ENCODE measurements at places on chromosomes 3 and 15.

DNA sequence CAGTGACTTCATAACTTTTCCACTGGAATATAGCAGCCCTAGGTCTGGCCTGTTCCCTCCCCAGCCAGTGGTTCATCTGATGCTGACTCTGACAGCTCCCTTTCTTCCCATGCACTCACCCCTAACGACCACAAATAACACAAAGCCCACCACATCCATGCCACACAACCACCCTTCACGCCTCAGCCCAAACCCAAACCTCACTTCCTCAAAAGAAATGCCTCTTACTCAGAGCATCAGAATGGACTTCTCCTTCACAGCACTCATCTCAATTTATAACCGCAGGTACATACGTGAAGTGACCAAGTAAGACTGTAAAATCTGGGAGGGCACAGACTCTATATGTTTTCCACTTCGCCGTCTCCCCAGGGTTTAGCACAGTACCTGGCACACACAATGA, 1.1 kb downstream of the RBSN start:
- no peak for DNase-seq

DNA sequence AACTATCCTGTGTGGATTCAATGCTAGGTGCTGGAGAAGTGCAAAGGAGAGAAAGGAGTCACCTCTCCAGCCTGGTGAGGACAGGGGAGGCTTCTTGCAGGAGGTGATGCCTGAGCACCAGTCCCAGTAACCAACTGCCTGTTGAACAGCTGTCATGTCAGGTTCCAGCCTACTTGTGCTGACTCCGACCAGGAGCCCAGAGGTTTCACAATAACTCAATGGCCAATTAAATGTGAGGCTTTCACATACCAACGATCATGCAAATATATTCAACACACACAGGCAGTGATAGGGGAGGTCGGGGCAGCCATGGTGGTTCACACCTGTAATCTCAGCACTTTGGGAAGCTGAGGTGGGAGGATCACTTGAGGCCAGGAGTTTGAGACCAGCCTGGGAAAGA, 7.7 kb downstream of the SORD start:
- no peak for DNase-seq

GRCh38 chr3:134625885-134626741, 24.7 kb downstream of the KY start:
- no peak for DNase-seq

DNA sequence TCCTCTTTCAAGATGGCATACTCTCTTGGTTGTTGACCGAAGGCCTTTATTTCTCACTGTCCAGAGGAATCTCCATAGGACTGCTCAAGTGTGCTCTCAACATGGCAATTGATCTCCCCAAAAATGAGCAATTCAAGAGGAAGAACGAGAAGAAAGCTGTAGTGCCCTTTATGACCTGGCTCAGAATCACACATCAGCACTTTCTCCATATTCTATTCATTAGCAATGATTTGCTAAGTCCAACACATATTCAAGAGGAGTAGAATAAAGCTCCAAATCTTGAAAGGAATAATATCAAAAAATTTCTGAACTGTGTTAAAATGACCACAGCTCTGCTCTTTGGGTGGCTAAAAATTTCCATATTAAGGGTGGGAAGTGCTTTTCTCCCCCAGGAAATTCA, 151.6 kb upstream of the SYNPR start:
- DNase-seq, result no peak

DNA sequence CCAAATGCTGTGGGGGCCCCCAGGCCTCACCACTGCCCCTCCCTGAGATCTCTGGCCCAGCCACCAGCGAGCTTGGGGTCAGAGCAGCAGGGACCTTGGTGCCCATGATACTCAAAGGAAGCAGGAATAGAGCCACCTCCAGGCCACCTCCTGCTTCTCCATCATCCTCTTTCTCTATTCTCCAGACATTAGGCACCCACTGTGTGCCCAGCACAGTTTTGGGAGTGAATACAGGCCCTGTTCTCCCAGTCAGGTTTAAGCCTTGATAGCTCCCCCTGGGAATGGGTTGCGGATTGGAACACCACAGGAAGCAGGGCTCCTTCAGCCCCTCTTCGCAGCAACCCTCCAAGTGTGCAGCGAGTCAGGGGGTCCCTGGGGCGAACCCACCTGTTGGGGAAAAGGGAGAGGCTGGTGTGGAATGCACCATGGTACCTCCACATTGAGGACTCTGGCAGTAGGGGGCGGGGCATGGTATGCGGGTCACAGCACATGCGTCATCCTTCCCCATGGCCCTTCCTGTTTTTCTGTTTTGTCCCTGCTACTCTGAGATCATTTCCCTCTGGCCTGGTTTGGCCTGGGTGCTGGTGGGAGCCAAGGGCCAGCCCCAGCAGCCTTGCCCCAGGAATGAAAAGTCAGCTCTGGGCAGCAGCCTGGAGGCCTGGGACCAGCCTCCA, 14.2 kb upstream of the SEMA3B start:
- DNase-seq, result no peak

- DNase-seq, result no peak
Observed at GRCh38 chr3:43221076-43221475, 65.3 kb upstream of the SNRK start.

- DNase-seq, result no peak
Observed at GRCh38 chr15:76575274-76575673, 238.7 kb downstream of the ISL2 start.

- DNase-seq, result peak; percentile 36
Observed at GRCh38 chr3:4821975-4822374, 157.3 kb upstream of the BHLHE40 start.

DNA sequence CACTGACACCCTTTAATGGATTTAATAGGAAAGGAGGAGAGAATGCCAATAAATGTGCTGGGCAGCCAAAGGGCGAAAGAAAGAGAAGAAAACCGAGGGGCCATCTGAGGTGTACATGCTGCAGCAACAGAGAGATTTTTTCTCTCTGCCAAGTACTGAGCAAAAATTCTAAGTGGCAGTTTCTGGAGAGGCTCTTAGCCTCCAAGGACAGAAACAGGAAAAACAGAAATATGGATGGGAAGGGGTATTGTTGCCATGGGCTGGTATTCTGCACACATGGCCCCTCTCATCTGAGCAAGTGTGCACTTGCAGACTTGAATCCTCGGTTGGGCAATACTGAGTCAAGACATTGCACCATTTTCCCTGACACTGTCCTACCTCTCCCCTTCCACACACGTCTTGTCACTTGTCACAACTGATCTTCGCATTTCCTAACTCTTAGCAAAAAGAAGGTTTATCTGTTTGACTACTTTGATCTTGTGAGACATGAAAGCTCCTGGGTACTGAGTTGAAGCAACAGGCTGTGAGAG, 73.9 kb downstream of the PRICKLE2 start:
- no peak for DNase-seq

DNA sequence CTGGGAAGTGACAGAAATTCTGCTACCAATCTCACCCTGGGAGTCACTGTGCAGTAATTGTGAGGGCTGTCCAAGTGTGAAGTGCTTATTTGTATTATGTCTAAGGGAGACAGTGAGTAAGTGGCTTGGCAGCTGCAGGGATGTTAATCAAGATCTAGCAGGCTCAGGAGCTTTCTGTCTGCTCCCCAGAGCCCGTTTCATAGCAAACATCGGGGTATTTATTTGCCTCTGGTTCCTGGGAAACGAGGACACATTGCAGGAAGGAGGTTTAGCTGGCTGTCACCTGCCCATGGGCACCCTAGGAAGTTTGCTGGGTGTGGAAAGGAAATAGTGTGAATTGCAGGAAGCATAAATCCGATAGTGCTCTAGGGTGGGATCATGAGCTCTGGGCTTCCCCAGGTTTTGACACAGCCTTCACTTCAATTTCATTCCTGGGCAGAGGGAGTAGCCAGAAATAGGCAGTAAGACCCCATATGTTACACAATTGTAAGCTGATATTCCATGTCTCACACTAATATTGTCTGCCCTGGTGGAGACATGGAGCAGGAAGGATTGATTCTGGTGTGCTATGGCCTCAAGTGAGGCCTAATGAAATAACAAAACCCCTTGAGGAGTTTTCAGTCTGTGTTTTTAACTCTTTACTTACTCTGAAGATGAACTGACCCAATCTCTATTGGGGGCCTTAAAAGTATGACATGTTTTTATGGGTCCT, 74.1 kb upstream of the MITF start:
- DNase-seq, result no peak

- no peak for DNase-seq
Observed at GRCh38 chr3:36457667-36458066, 77.4 kb downstream of the STAC start.

- no peak for DNase-seq
Observed at GRCh38 chr3:43260412-43260811, 25.9 kb upstream of the SNRK start.

- DNase-seq, result no peak
Observed at GRCh38 chr3:88661433-88661824, 446.0 kb upstream of the EPHA3 start.

DNA sequence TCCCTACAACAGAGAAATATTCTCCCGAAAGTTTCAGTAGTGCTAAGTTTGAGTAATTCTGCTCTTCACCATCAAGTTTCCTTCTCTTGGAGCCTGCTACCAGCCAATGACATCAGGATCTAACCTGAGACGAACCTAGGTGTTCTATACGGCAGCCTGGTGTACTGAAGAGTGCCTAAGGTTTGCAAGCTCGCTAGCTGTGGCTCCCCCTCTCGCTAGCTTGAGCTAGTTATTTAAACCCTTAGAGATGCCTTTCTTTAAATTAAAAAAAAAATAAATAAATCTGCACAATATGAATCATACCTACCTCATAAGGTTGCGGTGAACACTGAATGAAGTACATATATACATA, 1.4 kb upstream of the COL8A1 start:
- no peak for DNase-seq

- DNase-seq, result no peak
Observed at GRCh38 chr3:114672692-114673447, 379.0 kb downstream of the TIGIT start.

GRCh38 chr3:141380987-141381386, 12.7 kb downstream of the ZBTB38 start:
- no peak for DNase-seq

GRCh38 chr15:94829887-94830884, 598.8 kb downstream of the MCTP2 start:
- DNase-seq, result no peak

GRCh38 chr3:171874251-171874681, 31.1 kb downstream of the TMEM212 start:
- no peak for DNase-seq

DNA sequence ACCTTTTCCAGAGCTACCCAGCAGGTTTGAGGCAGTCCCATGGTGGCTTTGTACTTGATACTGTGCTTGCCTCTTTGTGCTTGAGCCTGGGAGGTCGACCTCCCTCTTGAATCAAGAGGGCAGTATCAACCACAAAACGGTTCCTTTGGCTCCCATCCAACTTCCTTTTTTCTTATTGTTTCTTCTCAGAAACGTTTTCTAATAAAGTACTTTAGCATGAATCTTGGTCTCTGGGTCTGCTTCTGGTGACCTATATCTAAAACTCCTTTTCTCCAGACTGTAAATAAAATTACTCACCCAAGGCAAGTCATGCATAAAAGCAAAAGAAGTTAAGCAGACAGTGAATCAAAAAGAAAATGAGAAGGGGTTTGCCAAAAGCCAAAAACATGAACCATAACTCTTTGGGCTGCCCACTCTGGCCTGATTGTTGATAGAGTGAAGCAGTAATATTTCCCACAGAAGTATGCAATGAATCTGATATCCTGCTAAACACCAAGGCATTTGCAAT, 112.2 kb upstream of the SLC4A7 start:
- DNase-seq, result no peak

- DNase-seq, result no peak
Observed at GRCh38 chr3:44323341-44323955, 15.1 kb upstream of the TCAIM start.

- DNase-seq, result no peak
Observed at GRCh38 chr3:184428561-184429175, 48.8 kb downstream of the CHRD start.

GRCh38 chr3:53166781-53167291, 5.8 kb downstream of the PRKCD start:
- no peak for DNase-seq

DNA sequence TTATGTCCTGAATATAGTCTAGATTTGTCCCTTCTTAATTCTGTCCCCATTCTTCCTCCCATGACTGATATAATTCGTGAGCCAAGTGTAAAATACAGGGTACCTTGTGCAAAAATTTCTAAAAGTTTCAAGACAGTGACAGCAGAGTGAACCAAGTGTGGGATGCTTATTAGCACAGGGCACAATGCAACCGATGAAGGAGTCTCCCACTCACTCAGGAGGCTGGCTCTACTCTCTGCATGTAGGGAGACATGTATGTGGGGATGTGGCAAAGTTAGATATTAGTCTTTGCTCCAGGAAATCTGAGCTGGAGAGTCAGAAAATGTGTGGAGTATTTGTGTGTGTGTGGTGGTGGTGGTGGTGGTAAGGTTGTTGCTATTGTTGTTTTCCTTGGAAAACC, 305.9 kb downstream of the CHL1 start:
- no peak for DNase-seq

DNA sequence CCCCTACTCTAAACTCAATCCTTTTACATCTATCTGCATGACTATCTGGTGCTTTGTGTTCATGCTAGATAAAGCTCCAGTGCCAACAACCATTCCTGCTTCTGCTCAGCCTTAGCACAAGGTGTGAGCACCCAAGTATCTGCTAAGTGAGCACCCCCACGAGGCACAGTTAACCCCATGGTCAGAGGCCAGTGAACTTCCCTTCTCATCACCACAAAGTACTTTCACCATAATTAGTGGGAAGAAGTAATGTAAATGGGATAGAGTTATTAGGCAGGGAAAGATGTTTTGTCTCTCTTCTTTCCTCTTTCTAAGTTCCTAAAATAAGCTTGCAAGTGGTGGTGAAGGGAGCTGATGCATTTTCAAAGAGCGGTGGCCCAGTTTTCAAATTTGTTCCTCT, 96.4 kb downstream of the ANO10 start:
- no peak for DNase-seq

DNA sequence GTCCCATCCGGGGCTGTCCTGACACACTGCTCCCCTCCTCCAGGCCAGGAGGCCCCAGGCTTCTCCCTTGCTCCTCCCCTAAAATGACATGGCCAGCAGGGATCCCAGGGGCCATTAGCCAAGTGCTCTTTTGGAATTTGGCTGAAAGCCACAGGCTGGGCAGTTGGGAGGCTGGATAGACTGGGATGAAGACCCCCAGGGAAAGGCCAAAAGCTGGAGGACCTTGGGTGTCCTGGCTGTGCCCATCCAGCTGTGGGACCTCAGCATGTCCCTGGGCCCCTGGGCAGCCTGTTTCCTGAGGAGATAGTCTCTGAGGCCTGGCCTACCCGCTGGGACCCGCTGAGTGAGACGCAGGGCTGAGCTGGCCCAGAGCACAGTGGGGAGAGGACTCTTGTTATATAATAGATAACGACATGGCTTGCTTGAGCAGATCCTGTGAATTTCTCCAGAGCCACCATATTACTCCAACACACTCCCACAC, 5.7 kb upstream of the PDE8A start:
- DNase-seq, result no peak

DNA sequence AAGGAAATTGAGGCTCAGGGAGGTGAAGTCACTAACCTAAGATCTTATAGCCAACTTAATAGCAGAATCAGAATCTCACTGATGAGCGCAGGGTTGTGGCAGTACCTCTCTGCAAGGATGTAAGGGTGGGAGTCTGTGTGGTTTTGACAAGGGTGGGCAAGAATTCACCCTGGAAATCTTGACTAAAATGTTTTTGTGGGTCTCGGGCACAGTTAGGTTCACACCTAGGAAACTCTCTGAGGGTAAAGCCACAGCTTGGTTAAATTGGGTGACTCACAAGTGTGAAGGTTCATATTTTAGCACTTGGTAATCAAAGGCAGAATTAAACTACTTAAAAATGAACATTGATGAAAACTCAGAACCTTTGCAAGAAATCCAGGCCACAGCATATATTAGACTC, 178.2 kb upstream of the EOMES start:
- no peak for DNase-seq

- no peak for DNase-seq
Observed at GRCh38 chr3:30557746-30558303, 48.6 kb upstream of the TGFBR2 start.

- no peak for DNase-seq
Observed at GRCh38 chr3:17983106-17983505, 240.7 kb upstream of the TBC1D5 start.

Measured in stimulated activated CD8-positive, alpha-beta memory T cell treated with anti-CD3 and anti-CD28 coated beads, Interleukin-15, amount 100 ng/mL, for 24 hours (primary cell).